GM20000 (cell line): ENCODE measurements at places on chromosomes 5 and 9.

- peak; percentile 13 for DNase-seq
Observed at GRCh38 chr5:144189800-144190429, 19.2 kb downstream of the KCTD16 start.

DNA sequence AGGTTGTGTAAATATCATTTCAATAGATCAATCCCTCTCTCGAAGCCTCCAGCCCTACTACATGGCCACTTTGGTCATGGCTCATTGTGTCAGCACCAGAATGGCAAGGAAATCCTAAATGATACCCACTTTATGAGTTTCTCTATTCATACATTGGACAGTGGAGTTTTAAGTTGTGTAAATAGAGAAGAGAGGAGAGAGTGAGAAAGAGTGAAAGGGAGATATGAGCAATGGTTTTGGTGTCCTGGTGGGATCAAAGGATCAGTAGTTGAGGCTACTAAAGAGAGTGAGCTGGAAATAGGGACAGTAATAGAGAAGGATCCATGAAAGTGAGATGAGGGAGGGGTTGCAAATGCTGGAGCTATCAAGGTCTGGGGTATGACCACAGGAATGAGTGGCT is 31.5 kb upstream of the GZMA start:
- DNase-seq, result no peak

DNA sequence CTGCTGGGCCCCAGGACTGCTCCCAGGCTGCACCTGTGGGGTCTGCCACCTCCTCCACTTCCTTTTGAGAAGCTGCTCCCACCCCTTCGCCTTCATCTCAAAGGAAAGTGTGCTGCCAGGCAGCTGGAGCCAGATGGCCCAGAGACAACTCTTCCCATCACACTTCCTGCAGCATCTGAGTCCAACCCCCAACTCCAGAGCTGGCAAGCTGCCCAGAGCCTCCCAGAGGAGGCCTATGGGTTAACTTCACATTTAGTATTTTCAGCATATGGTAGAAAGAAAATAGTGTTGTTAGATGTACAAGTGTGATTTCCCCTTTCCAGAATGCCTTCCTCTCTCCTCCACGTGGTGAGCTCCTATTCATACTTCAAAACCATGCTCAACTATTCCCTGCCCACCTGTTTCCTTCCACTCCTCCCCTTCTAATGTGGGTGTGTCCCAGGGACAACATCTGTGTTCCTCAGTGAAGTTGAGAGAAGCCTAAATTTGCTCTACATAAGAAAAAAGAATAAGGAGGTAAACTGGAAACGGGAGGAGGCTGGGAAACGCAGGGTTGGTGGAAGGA is 38.6 kb upstream of the KCNMB1 start:
- DNase-seq, result no peak

- DNase-seq, result no peak
Observed at GRCh38 chr9:127081250-127082185, 40.9 kb downstream of the ANGPTL2 start.

GRCh38 chr5:123710031-123710430 is 198.1 kb downstream of the CSNK1G3 start:
- no peak for DNase-seq

DNA sequence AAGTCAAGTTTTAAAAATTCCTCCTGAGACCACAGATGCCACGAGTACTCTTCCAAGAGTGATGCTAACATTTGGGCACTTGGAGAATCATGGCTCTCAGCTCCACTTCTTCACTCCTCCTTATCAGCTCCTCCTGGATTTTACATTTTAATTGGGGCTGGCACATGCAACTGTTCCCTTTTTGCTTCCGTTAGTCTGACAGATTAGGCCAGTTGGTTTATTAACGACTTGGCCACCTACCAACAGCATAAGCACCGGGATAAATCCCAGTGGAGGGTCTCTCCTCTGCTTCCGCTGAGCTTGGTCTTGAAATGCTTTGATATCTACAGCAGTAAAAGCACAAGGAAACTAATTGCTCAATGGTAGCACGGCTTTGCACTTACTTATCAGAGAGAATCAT is 134.6 kb upstream of the RASEF start:
- DNase-seq, result no peak

GRCh38 chr5:37197340-37198050 is 51.7 kb downstream of the CPLANE1 start:
- peak; percentile 59 for DNase-seq

DNA sequence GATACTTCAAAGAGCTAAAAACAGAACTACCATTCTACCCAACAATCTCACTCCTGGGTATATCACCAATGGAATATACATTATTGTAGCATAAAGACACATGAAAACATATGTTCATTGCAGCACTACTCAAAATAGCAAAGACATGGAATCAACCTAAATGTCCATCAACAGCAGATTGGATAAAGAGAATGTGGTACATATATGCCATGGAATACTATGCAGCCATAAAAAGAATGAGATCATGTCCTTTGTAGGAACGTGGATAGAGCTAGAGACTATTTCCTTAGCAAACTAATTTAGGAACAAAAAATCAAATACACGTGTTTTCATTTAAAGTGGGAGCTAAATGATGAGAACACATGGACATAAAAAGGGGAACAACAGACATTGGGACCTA is 247.9 kb upstream of the VLDLR start:
- no peak for DNase-seq

DNA sequence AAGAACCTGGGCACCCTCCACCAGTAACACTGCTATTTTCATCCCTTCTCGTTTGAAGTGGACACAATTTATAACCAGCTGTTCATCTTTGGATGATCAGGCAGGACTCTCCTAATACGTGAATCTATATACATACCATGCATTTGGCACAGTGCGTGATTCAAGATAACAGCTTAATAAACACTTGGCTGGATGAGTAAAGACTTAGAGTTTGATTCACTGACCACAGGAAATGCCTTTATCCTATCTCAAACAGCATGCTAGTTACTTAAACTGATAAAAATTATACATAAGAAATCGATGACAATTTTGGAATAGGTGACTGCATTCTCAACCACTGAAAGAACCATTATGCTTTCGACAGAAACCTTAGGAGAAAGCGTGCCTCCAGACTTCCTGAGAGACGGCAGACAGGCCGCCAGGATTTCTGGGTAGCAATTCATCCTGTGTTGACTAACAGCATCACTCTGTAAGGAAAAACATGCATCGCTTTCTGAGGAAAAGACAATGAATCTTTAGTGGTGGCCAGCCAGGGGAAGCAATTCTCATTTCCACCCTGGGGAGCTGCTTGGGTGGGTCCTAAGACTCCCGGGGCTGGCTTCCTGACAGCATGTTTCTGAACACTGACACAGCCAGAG is 9.7 kb downstream of the MRPL36 start:
- DNase-seq, result no peak

DNA sequence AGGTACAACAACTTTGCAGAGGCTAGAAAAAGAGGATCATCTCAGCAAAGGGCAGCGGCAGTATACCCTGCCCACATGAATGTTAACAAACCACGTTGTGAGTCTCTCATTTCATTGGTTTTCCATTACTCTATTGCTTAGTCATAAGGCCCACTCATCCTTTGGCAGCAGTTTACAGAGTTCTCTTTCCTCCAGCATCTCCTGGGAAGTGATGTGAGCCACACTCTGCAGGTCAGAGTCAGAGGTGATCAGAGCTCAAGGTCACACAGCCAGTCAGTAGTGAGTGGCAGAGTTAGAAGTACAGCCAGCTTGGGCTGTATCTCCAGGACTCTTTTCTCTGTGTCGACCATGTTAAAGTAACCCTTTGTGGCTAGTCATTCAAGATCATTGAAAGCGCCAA is 599.6 kb upstream of the GRAMD2B start:
- no peak for DNase-seq

DNA sequence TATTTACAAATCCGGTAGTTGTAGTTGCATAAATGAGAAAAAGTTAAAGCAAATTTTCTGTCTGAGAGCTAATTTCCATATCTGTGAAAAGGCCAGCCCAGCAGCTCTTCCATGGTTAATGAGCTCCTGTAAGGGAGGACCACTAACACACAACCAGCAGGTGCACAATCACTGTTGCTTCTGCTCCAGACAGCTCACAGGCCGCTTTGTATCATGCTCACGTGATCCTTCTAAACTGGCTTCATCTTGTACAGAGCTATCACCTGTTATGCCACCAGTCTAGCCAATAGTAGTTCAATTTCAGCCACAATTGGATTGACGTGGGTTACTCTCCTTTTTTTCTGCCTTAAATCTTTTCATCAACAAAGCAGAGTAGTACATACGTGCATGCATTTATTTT is 38.3 kb upstream of the FBXL17 start:
- DNase-seq, result no peak

- DNase-seq, result no peak
Observed at GRCh38 chr5:77867194-77867691, 91.1 kb upstream of the TBCA start.

DNA sequence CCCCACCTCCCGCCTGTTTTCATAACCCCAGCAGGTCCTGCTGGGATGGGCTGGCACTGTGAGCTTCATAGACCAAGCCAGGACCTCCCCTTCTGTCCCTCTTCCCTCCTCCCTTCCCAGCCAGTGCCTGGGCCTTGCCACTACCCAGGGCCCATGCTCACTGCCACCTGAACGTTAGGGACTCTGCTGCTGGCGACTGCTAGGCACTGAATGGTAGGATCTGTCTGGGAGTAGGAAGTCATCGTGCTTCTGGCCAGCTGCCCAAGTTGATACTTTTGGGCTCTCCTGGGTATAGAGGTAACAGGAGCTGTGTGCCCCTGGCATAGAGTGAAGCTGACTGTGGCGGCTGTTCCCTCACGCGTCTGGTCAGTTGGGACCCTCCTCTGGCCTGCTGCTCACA is 8.4 kb downstream of the TRIM41 start:
- DNase-seq, result no peak

DNA sequence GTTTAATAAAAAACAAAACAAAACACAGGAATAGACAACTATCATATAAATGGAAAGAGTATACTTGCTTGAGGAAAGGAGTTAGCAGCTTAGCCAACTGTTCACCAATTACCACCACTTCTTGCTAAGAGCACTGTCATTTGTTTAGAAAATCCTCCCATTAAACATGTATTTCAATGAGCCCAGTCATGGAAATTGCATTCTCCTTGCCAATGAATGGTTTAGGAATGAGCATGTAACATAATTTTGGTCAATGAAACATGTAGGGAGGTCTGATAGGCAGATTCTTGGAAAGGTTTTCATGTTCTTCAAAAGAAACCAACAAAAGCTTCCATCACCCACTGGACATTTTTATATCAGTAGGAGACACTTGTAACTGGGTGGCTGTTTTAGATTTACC is 502.8 kb upstream of the PAPPA start:
- DNase-seq, result no peak

DNA sequence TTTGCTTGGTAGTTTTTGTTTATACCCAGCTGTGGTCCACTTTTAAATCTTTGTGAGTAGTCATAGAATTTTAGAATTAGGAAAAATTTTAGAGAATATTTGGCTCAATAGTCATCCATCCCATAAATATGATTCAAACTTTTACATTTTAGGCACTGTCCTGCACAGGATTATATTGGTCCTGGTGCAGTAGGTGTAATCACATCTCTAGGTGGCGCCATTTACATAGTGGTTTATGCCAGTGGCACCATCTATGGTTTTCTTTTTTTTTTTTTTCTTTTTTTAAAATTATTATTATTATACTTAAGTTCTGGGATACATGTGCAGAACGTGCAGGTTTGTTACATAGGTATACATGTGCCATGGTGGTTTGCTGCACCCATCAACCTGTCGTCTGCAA is 260.7 kb upstream of the KCNN2 start:
- peak; percentile 26 for DNase-seq

DNA sequence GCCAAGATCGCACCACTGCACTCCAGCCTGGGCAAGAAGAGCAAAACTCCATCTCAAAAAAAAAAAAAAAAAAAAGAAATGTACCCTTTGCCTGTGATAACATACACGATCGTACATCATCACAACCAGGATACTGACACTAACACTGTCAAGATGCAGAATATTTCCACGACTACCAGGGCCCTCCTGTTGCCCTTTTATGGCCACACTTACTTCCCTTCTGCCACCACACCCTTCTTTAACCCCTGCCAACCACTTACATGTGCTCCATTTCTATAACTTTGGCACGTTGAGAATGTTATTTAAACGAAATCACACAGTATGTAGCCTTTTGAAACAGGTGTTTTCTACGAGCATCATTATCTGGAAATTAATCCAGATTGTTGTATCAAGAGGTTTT is 69.0 kb upstream of the OTULINL start:
- no peak for DNase-seq

DNA sequence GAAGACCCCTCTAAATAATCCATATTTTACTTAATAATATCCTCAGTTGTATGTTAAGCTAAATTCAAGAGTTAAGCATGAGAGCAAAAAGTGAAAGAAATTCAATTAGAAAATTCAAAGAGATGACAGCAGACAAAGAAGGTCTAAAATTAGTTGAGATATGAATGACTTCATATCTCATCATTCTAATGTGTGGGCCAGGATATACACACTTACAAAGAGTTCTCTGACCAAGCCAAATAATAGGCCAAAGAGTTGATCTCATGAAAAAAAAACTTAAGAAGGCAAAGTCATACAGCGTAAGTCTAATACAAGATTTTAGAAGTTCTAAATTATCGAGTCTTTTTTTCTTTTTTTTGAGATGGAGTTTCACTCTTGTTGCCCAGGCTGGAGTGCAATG is 87.7 kb upstream of the PLPP1 start:
- DNase-seq, result no peak

DNA sequence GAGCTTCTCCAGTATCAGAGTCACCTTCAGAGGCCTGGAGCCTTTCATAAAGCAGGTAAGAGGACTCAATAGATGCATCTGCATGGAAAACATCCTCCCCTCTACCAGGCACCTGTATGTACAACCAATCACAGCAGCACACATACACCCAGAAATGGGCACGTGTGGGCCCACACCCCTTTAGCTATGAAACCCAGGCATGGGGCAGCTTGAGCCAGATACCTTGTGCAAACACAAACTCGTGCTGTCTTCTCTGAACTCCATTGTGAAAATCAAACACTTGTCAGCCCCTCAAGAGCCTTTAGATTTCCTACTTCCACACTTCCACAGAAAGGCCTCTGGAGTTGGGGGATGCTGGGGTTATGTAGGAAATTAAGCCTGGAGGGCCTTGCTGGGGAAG is 1.1 kb upstream of the CSF2 start:
- no peak for DNase-seq

DNA sequence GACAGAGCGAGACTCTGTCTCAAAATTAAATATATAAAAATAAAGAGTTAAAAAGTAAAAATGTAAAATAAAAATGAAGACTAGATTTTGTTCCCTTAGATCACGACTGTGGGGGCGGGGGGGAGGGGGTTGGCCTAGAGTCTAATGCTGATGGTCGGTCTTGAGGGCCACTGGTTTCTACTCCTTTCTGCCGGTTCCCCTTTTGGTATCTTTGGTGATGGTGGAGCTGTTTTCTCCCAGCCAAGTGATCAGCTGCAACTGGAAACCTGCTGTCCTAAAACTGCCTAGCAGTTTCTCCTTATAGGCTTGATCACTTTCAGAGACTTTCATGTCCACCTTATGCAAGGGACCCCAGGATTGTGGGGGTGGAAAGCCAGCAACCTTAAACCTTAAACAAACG is 1.1 kb downstream of the SRD5A1 start:
- peak; percentile 58 for DNase-seq

DNA sequence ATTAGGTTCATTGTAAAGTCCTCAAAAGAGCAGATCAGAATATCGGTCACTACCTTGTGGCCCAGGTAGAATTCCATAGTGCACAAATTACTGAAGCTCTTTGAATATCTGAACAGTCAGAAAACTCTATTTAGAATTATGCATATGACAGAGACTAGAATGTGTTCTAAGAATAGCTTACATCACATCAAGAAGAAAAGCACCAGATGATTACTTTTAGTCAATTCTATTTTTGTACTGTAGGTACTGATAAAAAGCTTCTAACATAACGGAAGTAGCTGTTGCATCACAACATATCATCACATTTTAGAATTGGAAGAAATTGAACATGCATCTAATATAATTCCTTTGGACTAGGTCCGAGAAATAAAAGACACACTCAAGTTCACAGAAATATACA is 946.6 kb upstream of the ARRDC3 start:
- DNase-seq, result no peak
